ENCODE measurements at places on chromosomes 13 and 19.

- DNase-seq = no peak
Measured at GRCh38 chr19:35253316-35254286, 4.8 kb downstream of the LSR start.

- no peak for DNase-seq
Measured at GRCh38 chr13:29486551-29486950, 108.9 kb downstream of the SLC7A1 start.

GRCh38 chr19:43589678-43590077, 6.3 kb downstream of the IRGQ start:
- no peak for DNase-seq

DNA sequence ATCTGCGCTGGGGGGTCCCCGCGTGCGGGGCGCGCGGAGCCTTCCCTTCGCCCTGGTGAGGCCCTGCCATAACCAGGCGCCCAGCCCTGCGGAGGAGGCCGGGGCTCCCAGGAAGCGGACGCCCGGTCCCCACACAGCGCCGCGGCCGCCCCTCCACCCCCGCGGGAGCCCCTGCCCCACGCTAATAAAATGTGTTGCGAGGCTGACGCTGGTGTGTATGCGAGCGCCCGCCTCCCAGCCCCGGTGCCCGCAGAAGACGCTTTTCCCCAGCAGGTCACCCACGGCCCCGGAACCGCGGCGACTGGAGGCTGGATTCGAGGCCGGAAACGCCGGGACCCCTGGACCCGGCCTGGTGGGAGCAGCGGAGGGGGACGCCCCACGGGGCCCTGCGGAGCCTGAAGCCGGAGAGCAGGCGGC, 12.1 kb upstream of the CDC34 start:
- no peak for DNase-seq

- DNase-seq = peak; percentile 63
Measured at GRCh38 chr19:56367829-56368711, 25.3 kb downstream of the ZNF582 start.

GRCh38 chr19:3589439-3589838, 4.2 kb downstream of the GIPC3 start:
- DNase-seq = no peak

GRCh38 chr13:77022341-77022740, 4.6 kb downstream of the FBXL3 start:
- no peak for DNase-seq

DNA sequence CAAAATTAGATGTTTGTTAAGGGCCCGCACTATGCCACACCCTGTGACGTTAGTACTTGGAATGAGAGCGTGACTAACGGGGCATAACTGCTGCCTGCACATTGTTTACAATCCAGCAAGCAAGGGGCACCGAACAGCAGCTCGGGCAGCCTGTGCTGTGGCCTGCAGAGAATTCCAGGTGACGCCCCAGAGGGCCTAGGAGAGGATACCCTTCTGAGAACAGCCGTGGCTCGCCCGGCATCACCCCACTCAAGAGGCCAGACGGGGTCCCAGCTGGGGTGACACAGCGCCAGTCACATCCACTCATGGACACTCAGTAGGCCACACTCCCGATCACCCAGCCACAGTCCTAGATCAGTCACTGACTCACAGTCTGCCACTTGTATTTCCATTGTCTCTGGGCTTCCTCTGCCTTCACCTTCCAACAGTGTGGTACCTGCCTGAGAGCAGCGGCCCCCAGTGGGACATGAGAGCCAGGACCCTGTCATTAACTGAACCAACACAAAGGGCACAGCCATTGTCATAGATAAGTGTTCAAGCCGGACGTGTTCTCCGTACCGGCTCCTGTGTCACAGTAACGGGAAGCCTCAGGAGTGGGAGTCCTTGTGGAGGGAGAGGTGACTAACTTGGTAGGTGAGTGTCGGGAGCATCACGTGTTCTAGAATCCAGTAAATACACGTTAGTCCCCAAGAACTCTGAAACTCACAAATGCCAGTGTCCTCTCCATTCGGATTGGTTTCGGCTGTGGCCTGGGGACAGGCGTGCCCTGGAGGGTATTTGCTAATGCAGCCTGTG, 7.5 kb downstream of the ZNF331 start:
- DNase-seq = no peak

GRCh38 chr13:25232937-25233515, 54.3 kb downstream of the MTMR6 start:
- no peak for DNase-seq

- DNase-seq = no peak
Measured at GRCh38 chr13:113618455-113618854, 33.9 kb downstream of the TFDP1 start.

GRCh38 chr13:34174671-34175145, 356.8 kb downstream of the RFC3 start:
- no peak for DNase-seq

All from stimulated activated CD8-positive, alpha-beta memory T cell treated with anti-CD3 and anti-CD28 coated beads, Interleukin-4, amount 100 ng/mL, for 1 hour (primary cell).